ENCODE measurements at places on chromosomes 1 and 21.

GRCh38 chr21:16910435-16911165 is 602.2 kb upstream of the CXADR start:
- DNase-seq: no peak

DNA sequence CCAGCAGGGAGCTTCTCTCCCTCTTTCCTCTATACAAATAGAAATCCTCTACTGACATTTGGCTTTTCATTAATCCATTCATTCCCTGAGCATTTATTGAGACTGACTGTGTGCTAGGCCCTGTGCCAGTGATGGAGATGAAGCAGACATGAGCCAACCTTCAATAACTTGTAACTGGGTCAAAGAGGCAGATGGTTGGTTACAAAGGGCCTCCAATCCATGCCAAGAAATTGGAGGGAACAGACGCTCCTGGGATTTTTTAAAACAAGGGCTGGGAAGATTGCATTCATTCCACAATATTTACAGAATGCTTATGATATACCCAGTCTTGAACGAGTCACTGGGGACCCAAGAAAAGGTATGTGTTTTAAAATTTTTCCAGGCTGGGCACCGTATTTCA is 6.2 kb downstream of the HPCAL4 start:
- DNase-seq: no peak

DNA sequence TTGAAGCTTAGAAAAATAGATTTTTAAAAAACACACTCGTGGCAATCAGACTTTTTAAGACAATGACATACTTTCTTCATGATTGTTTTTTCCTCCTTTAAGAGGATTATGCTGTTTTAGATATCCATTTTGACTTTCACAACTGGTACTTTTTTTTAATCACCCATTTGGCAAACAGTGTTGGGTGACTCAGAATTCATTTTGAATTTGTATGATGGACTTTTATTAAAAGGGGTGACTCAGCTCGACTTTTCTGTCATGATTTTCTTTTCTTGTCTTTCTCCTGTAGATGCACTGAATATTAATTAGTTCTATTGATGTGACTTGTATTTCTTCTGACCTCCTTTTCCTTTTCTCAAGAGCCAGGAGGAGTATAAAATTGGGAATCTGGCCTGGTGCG is 44.7 kb downstream of the FMN2 start:
- no peak for DNase-seq

- no peak for DNase-seq
Measured at GRCh38 chr1:24383381-24383940, 30.1 kb downstream of the STPG1 start.

DNA sequence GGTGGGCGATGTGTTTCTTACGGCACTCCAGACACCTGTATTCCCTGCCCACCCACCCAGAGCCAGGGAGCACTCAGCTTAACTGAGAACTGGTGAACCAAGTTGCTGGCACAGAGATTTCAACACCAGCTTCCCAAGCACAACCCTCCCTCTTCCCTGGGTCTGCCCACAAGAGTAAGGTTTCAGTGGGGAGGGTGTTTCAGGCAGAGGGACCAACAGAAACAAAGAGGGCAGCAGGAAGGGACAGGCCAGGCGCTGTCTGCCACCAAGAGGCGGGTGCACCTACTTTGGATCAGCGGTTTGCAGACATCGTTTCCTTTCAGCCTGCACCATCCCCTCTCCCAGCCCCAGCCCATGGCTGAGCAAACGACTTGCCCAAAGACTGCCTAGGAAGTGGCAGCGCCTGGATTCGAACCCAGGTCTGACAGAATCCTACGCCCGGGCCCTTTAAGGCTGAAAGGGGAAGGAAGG is 21.9 kb upstream of the ALDH4A1 start:
- DNase-seq: no peak

DNA sequence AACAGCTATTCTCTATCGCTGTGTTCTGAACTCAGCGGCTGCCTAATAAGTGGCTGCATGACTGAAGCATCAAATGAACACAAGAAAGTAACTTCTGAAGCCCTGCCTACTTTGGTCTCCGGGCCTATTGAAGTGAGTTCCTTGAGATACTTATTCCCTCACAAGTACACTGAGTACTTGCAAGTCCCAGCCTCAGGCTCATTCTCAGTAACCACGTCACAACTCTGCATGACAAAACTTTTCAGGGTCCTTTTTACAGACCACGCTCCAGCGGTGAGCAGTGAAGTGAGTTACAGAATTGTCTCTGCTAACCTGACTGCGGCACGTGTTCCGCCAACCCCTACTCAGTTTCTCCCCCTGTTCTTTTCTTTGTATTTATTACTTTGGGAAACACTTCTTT is 1342.7 kb upstream of the ADGRL4 start:
- no peak for DNase-seq

GRCh38 chr21:35225573-35225972 is 176.5 kb upstream of the RUNX1 start:
- no peak for DNase-seq

- no peak for DNase-seq
Measured at GRCh38 chr1:200336101-200336845, 73.6 kb downstream of the ZNF281 start.

DNA sequence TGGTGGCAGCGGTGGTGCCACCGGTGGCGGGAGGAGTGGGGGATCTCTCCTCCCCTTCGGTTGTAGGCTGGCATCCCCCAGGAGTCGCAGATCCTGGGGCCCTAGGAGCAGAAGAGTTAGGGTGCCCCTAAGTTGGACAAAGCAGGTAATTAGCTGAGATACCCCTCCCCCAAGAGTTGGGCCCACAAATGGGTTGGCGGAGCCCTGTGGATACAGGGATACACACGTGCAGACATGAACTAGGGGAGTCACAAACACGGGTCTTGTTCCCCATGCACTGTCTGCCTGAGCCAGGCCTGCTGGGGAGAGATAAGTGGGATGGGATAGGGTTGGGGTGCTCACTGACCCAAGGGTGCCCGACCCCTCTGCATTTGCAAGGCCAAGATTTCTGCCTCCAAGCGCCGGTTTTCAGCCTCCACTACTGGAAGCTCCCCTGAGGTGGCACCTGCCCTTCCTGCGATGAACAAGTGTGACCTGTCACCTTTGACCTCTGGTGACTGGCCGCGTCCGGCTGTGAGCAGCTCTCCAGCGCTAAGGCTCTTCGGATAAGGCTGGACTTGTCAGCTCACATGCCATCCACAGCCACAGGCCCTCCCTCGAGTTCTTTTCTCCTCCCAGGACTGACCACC is 1.8 kb downstream of the CCDC17 start:
- no peak for DNase-seq

Data from activated T-helper 1 cell treated with Interleukin-2 at 50 U/mL for 16 hours (primary cell).